NCI-H446 (cell line): ENCODE measurements at places on chromosomes 7 and 10.

- no peak for DNase-seq
Observed at GRCh38 chr7:1532456-1533254, 2.2 kb downstream of the MAFK start.

- DNase-seq = no peak
Observed at GRCh38 chr10:36455526-36456133, 669.8 kb upstream of the ANKRD30A start.

DNA sequence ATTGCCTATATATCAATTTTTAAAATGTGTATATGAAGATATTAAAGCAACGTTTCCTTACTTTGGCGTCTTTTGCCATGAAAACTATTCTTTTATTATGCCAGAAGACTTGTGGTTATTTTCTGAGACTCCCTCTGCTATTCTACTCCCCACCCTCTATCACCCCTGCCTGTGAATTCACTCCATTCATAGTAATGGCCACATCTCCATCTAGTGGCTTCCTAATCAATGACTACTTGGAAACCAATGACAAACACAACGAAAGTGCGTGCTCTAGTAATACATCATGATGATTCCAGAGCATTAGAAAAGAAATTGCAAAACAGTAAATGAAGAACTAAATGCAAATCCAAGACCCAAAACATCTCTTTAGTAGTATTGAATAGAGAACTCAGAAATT lies 186.7 kb upstream of the HGF start:
- DNase-seq = peak; percentile 70

GRCh38 chr7:80318081-80318480 lies 183.4 kb downstream of the GNAI1 start:
- DNase-seq = no peak

DNA sequence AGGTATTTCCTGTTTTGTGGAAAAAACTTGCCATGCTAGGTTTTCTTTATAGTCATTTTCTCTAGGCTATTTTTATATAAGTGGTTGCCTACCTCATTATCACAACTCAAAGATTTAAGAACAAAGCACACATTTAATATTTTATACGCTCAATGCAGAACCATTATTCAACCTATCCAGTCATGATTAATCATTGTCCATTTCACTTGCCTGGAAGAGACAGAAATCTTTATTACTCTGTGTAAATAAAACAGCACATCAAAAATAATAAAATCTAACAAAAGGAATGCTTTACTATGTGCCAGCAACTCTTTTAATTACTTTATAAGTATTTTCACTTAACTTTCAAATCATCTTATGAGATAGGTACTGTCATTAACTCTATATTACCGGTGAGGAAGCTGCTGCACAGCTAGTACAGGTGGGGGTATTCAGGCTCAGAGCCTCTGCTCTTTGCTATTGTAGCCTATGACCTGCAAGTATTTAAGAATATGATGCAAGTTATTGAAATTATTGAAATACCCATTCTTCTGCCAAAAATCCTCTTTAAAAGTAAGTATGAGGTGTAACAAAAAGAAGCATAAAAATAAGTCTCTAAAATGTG lies 16.4 kb upstream of the TAS2R16 start:
- no peak for DNase-seq

DNA sequence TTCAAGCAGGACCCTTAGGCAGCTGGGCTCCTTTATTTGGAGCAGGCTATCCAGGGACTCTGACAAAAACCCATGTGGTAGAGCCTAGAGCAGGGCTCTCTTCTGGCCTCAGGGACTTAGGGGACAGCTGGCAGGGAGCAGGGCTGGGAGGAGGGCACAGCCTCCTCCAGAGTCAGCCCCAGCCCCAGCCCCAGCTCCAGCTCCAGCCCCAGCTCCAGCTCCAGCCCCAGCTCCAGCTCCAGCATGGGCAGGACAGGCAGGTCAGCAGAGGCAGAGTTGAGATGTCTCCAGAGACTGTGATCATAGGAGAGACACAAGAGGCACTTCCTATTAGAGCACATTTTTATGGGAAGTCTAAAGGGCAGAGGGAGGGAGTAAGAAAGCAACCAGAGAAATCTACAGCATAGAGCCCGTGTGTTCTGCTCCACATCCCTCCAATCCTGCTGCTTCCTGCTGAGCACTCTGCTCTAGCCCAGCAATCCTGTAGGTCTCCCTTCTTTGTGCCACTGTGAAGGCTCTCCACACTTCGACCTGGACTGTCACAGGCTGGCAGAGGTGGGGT lies 13.3 kb upstream of the C10orf53 start:
- DNase-seq = no peak

DNA sequence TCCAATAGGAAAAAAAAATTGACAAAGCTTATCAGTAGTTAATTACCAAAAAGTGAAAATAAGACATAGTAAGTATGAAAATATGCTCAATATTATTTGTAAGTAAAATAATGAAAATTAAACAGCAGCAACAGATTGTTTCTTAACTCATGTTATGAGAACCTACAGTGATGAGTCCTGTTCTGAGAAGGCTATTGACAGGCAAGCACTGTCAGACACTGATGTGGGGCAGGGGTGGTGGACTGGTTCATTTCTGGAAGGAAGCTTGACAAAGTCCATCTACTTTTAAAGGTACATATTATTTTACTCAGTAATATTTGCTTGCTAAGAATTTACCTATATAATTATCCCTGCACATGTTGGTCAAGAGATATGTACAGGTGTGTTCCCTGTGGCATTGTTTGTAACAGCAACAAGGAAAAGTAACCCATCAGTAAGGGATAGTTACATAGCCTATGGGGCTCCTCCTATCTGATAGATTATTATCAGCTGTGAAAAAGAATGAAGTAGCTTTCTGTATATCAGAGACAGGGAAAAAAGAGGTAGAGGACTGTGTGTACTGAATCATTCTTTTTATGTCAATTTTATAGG lies 161.6 kb downstream of the RTKN2 start:
- DNase-seq = no peak

DNA sequence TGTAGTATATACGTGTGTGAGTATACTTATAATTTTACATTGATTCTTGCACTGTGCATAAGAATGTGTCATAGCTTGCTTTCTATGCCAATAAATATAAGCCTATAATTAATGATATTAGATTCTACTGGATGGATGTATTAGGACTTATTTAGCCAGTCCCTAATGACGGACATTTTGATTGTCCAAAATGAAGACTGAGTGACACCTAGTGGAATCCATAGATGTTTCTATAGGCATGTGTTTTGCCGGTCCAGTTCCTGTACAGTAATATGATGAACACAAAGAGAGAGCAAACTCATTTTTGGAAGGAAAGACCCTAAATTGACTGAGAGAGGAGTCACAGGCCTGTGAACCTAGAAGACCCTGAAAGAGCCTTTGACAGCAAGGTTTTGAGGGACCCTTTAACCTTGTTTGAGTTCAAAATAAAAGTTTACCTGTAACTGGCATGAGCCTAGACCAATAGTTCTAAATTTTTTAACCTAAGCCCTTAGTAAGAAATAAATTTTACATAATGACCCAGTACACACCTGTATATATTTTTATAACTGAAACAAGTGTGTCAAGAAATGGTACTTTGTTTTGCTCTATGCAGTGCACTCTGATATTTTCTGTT lies 42.4 kb upstream of the AGBL3 start:
- DNase-seq = no peak

GRCh38 chr7:7479275-7479805 lies 56.3 kb downstream of the COL28A1 start:
- no peak for DNase-seq

DNA sequence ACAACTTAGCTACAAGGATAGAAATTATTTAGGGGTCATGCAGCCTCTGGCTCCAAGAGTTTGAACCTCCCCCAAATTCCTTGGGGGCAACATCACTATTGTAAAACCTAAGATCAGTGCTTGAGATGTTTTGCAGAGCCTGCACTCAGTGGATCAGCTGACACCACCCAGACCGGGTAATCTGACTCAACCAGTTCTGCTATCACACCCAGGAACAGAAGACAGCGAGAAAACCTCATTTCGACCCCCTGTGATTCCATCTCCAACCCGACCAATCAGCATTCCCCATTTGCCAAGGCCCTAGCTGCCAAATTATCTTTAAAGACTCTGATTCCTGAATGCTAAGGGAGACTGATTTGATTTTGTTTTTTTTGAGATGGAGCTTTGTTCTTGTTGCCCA lies 5.2 kb downstream of the TACR2 start:
- no peak for DNase-seq

DNA sequence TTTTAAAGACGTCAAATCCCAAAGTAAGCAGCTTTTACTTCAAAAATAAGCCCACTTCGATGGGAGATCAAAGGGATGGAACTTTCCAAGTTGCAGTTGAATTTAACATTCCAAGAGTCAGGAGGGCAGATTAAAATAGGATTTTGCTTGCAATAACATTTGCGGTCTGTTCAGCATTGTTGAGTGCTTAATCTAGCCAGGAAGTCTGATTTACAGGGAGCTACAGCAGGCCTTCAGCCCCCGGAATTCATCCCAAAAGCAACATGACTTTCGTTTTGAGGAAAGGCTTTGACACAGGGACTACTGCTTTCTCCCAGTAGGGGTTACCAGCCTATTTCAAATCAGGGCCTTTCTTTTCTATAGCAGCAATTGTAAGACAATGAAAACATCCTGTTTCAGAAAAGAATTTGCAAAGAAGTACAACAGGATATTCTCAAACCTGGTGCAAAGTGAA lies 279.6 kb upstream of the PITRM1 start:
- no peak for DNase-seq

DNA sequence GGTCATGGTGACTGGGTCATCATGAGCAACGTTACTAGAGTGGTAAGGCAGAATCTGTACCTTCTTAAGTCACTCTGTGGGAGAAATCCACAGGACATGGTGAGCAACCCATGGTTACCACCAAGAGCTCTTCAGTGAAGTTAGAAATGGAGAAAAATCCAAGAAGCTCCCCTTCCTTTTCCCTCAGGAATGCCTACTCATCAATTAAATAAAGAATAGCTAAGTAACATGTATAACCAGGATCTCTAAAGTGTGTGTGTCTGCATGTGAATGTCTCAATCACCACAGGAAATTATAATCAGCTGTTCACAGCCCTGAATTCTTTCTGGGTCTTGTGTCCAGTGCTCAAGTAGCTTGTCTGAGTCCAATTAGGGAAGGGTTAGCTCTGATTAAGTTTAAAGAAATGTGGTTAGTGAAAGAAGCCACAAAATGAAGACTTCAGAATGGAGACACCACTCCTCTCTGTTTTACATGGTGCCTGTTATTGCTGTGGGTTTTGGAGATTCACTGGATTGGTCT lies 73.2 kb downstream of the SEM1 start:
- DNase-seq = no peak

DNA sequence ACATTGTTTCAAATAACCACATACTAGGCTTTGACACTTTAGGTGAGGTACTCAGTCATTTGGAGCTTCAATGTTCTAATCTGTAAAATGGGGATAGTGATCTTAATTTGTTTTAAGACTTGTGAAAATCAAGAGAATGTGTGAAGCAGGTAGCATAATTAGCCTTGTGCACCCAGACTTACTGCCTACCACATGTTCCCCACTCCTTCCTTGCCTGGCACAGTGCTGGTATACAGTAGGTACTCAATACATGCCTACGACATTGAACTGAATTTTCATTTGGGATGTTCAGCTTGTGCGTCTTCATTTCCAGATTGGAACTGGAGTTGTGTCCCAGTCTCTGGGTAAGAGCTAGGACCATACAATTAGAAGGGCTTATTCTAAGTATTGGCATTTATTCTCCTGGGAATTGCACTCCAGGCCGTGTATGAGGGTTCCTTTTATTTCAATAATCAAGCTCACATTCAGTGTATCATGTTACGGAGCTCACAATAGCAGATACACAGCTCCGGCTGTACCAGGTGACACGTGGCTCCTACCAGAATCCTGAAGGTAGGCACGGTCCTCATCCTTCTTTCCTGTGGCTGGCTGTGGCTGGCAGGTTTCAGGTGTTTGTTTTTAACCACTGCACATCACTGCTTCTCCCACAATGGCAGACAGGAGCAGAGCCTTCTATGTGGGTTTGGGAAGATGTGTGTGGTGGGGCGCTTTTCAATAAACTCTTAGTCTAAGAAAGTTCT lies 109.4 kb upstream of the PDCD4 start:
- no peak for DNase-seq

DNA sequence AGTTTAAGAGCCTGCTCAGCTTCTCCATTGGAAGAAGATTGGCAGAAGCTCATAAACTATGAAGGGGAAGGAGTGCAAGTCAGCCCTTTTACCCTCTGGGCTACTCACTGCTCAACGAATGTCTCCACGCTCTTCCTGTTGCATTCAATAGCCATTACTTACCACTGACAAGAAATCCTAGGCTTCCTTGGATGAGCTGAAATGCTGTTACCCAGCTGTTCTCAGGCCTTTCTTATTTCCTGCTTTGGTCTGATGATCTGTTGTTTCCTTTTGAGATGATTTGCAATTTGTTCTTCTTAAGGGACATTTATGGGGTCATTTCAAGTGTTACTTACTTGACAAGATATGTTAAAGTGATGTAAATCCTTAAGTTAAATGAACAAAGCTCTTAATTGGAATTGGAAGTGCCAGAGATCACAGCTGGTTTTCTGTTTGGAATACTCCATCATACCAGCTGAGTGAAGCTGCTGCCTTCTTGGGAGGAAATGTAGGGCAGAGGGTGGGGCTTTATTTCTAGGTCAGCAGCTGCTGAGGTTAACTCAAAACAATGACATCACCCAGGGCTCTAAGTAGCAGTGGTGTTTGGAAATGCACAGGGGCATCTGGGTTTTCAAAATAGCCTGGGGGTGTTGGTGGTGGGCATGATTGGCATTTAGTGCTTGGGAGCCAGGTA lies 170.0 kb downstream of the PRKCQ start:
- no peak for DNase-seq

- no peak for DNase-seq
Observed at GRCh38 chr7:18059171-18059570, 31.5 kb upstream of the PRPS1L1 start.

- no peak for DNase-seq
Observed at GRCh38 chr7:28329661-28330363, 82.5 kb upstream of the CREB5 start.

DNA sequence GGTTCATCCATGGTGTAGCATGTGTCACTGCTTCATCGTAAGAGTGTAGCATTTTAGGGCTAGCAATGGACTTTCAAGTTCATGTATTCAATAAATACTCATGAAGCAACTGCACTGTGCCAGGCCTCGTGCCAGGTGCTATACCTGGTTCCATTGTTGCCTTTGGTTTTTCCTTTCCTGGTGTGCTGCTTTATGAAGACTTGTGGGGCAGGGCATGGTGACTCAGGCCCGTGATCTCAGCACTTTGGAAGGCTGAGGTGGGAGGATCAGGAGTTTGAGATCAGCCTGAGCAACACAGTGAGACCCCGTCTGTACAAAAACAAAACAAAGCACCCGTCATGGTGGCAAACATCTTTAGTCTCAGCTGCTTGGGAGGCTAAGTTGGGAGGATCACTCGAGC lies 2.2 kb upstream of the CPA4 start:
- DNase-seq = no peak

DNA sequence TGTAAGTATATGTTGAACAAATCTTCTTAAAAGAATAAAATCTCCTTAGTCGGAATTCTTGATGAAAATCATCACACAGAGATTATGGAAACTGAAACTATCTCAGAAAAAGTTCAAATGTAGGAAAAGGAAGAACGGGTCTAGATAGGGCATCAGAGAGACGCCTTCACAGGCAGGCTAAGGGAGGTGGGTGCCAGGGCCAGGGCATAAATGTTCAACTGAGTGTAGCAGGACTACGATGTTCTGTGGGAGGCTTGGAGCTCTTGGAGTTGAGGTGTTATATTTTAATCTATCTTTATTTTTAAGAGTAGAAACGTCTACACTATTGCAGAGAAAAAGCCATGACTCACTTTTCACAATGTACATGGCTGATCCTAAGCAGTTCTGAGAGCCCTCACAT lies 101.2 kb downstream of the RSU1 start:
- no peak for DNase-seq
